ENCODE measurements at places on chromosomes 3 and 15. TPM values are rescaled to one million over a fixed set of nuclear protein-coding genes. Genes with fewer than 3 reads are reported as not detected.

GRCh38 chr15:29089731-29090616 lies 179.6 kb downstream of the NSMCE3 start:
- DNase-seq = peak; percentile 46

- DNase-seq = no peak
These were observed 137.6 kb downstream of the RPLP1 start for GRCh38 chr15:69590201-69590710.

DNA sequence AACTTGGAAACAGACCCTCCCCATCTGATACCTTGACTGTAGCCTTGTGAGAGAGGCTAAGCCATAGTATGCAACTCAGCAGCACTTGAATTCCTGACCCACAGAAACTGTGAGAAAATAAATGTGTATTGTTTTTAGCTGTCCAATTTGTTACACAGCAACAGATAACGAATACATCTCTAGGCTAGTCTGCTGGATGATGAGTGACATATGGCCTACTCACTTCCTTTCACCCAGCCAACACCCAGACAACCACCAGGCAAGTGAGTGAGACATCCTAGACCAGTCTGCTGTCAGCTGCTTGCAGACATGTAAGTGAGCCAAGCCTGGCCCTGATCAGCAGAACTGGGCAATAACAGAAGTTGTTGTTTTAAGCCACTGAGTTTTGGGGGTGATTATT lies 19.2 kb upstream of the SMAD6 start:
- no peak for DNase-seq

DNA sequence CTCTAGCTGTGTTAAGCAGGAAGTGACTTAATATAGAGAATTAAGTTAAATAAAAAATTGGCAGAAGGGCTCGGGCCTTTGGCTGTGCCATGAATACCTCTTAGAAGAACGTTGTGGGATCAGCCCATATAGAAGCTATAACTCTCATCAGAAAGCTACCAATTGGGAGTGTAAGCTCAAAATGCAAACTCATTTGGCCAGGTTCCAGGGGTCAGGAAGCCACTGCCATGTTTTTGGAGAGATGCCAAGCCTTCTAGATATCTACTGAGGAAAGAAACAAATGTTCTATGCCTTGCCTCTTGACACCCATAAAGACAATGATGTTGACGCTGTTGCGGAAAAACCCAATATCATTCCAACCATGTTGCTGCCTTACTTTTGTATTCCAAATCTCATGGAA lies 475.2 kb upstream of the TGFBR2 start:
- no peak for DNase-seq

DNA sequence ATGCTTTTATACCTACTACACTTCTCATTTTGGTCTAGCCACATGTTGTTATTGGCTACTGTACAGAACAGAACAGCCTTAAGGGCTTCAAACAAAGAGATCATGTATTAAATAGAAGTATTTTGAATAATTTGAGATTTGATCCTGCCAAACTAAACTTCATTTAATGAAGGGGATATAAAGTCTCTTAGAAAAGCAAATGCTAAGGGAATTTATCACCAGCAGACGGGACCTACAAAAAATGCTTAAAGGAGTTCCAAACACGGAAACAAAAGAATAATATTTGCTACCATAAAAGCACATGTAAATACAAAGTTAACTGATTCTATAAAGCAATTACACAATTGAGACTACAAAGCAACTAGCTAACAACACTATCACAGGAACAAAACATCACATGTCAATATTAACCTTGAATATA lies 23.6 kb upstream of the FMN1 start:
- DNase-seq = no peak

DNA sequence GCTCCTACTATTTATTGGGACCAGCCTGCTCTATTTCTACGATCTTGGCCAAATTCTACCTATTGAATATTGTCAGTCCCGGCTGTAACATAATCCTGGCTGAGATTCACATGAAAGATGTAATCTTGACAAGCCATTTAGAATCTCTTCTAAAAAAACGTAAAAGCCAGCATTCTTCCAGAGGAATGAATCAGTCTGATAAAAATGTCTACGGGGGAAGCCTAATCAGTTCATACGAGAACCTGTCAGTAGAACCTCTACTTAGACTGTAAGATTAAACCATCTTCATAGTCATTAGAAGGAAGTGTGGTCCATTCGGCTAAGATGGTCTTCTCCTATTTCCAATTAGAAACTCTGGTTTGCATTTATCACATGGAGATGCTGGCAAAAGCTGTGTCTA lies 147.2 kb upstream of the WNT5A start:
- no peak for DNase-seq

The TM4SF4 gene
- total RNA-seq = not detected
